Lower lobe of right lung (tissue), 2 donors: ENCODE measurements at places on chromosomes 11 and 22. TPM values are rescaled to one million over a fixed set of nuclear protein-coding genes. Genes with fewer than 3 reads are reported as not detected.

Gene SLC43A3
- 102 TPM for total RNA-seq

Gene TUBA8
- 1.3 TPM for total RNA-seq

Gene RAG1
- total RNA-seq, result 1.3 TPM

Gene C1QTNF5
- total RNA-seq, result 28.2 TPM

Gene MAJIN
- not detected for total RNA-seq

DNA sequence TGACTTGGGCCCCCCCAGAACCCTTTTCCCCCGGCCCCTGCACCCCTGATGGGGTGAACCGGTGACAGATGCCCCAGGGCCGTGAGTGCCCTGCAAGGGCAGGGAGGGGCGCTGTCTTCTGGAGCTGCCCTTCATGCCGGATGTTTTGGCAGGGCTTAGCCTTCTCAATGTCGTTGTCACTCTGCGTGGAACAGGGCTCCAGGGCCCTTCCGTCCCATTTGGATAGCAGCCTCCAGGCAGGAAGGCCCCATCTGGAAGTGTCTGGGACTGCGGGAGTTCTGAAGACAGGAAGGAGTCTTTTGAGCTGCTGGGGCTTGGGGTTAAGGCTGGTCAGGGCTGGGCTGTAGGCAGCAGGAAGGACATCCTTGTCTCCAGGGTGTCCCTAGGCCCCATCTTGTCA is 4.6 kb downstream of the FRMD8 start:
- DNase-seq, result no peak

DNA sequence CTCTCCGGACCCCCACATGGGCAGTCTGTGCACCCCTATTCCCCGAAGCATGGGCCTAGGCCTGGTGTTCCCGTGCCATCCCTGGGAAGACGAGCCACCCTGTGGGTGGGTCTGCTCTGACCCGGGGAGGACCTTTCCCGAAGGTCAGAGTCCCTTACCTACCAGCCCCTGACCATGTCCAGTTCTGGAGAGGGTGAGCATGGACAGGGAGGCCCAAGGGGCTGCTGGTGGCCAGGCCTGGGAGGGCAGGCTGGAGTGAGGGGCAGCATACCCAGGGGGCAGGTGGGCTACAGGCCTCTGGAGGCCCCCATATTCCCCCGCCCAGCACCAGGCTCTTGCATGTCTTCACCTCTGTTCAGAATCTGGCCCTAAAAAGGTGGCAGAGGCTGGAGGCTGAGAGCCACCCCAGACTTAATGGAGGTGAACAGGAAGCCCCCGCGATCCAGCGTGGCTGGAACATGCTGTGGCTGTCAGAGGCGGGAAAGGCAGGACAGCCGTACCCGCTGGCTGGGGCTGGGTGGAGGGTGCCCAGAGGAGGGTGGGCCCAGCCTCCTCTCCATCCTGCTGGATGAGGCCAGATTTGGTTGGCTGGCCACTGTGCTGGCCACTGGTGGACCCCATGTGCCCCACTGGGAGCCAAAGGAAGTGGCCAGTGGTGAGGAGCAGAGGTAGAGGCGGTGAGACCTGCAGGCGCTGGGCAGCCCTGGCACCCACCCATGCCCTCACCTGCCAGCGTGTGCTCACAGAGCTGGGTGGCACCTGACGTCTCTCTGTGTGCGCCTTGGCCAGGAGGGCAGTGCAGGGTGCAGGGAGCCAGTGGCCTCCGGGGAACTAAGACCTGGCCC is 11.2 kb upstream of the SYT8 start:
- peak; percentile 34 for DNase-seq

DNA sequence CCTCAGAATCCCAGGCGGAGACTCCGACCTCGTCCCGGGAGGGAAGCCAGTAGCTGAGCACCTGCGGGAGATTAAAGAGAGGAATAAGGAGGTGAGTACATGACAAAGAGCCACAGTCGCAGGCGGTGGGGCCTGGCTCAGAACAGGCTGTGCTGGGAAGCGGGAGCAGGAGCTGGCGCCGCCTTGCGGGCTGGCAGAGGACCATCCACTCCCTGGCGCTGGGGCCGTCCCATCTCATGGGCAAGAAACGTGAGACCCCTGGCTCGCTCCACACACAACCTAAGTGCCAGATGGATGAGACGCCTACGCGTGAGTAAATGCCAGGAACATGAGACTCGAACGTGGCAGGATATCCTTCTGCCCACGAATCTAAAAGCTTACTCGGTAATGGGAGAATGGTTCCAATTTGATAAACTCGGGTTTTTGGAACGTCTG is 6.3 kb downstream of the CEND1 start:
- peak; percentile 89 for DNase-seq

- DNase-seq, result no peak
Observed at GRCh38 chr22:45817745-45818423, 146.2 kb downstream of the ATXN10 start.

GRCh38 chr11:3073029-3073435 is 15.8 kb upstream of the CARS1 start:
- no peak for DNase-seq

DNA sequence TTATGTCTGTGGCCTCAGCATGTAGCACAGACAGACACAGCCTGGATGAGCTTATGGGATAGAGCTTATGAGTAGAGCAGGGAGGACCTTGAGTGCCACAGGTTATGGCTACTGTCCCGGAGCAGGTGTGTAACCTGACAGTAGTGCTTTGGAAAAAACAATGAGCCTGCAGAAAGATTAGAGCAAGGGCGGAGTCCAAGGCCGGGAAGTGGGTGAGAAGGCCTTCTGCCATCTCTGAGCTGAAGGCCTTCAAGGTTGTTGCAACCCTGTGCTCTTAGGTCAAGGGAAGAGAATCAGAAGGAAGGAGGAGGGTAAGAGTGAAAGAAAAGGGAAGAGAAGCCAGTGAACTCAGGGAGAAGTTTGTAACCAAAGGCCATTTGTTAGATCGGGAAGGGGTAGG is 3.9 kb upstream of the TAGLN start:
- peak; percentile 43 for DNase-seq

- DNase-seq, result peak; percentile 83
Observed at GRCh38 chr11:69539416-69540117, 58.1 kb downstream of the LINC01488 start.

DNA sequence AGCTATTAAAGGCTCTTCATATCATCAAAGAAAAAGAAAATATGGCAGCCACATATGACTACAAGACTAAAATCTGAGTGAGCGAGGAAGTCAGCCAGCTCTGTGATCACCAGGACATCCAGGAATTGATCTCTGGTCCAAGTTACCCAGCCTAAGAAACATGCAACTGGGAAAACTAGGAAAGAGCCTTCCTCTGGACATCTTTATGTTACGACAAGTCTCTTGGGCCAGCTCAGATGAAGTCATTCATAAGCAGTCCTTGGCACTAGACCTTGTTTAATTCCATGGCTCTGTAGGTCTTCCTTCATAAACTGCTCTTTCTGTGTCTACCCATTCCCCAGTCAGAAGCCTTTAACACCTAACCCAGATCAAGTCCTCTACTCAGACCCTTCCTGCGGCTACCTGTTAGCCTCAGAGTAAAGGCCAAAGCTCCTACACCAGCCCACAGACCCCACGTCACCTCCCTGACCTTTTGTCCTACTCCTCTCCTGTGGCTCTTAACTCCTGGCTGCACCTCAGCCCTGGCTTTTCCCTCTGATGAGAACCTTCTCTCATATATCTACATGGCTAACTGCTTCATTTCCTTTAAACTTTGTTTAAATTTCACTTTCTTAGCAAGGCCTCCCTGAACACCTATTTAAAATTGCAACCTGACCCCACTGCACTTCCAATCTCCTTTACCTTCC is 134.0 kb downstream of the KIF18A start:
- DNase-seq, result no peak

GRCh38 chr11:19987331-19987801 is 172.9 kb downstream of the DBX1 start:
- no peak for DNase-seq

- no peak for DNase-seq
Observed at GRCh38 chr11:118092907-118093571, 6.3 kb upstream of the SMIM35 start.

- no peak for DNase-seq
Observed at GRCh38 chr22:44181912-44182587, 1.3 kb downstream of the PARVG start.

DNA sequence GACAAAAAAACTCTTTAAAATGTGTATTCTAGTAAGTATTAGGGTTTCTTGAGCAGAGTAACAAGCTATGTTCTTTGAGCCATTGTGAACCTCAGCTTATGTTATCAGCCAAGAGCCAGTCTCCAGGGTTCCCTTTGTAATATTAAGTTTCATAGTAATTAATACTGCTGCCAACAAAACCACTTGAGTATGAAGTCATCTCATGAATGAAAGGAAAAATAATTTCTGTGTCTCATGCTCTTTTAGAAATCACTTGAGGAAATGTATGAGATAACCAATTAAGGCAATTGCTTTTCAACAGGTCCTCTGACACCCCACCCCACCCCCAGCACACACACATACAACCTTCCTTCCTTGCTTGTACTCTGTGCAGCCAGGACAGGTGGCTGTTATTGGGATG is 59.9 kb downstream of the BBOX1 start:
- DNase-seq, result no peak
